ENCODE measurements at places on chromosomes 5 and 9.
A peak's percentile ranks its signal among the peaks of the same experiment; 100 is the strongest.

DNA sequence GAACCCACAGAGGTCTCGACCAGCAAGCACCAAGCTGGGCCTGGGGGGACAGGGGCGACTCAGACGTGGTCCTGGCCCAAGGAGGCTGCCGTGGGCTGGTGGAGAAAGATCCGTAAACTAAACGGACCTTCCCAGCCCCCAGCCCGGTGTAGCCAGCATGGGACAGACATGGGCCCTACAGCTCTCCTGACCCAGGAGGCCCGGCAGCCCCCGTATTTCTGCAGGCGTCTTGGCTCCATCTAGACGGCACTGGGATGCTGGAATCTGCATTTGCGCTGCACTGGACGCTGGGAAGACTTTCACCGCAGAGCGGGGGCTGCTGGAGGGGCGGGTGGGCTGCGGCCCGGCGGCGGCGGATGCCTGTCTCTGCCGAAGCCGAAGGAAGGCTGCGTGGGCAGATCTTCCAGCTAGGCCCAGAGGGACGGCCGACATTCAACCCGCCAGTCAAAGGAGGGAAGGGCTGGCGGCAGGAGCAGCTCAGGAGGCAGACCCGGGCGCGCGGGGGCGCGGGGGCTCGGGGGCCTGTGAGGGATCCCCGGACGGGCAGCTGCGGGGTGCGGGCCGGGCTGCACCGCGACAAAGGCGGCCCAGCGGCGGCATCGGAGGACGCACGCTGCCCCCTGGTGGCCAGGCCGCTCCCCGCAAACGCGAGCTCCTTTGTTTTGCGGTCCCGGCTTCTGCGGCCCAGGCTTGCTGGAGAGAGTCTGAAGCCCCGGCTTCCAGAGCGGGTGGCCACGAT is 266.2 kb downstream of the NSG2 start:
- peak; percentile 84 for DNase-seq

GRCh38 chr9:95206143-95206542 is 111.4 kb downstream of the FANCC start:
- no peak for DNase-seq

DNA sequence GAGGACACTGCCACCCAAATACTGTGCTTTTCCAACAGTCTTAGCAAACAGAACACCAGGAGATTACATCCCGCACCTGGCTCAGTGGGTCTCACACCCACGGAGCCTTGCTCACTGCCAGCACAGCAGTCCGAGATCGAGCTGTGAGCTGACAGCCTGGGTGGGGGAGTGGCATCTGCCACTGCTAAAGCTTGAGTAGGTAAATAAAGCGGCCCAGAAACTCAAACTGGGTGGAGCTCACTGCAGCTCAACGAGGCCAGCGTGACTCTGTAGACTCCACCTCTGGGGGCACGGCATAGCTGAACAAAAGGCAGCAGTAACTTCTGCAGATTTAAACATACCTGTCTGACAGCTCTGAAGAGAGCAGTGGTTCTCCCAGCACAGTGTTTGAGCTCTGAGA is 28.8 kb downstream of the EPB41L4A start:
- DNase-seq = peak; percentile 65

DNA sequence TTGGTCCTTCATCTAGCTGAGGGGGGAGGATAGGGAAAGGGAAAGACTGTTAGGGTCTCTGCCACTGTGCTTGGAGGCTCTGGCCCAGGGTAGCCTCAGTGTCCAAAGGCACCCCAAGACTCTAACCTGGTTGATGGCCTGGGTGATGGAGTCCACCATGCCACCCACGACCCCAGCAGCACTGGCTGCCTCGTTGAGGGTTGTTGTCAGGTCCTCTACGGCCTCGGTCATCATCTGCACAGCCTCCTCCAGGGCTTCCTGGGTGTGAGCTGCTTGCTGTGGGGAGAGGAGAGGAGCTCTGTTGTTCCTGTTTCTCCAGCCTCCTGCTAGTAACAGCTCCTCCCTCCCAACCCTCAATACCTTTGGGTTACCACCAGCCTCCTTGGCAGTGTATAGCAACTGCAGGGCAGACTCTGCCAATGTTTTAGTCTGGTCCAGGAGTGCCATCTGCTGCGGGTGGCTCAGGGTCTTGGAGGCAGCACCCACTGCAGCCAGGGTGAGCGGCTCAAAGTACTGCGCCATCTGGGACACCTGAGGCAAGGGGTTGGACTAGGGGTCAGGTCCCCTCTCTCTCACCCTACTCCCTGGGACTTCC is 16.2 kb upstream of the TPM2 start:
- no peak for DNase-seq

GRCh38 chr9:116855881-116856662 is 169.0 kb downstream of the TRIM32 start:
- DNase-seq = no peak

Data from upper lobe of right lung (tissue), 1 donor.